ENCODE measurements at places on chromosomes 6 and 20. TPM values are rescaled to one million over a fixed set of nuclear protein-coding genes. Genes with fewer than 3 reads are reported as not detected.

The LPA gene
- not detected for total RNA-seq

The PEDS1 gene
- 121 TPM for total RNA-seq

The ZNF165 gene
- 0.23 TPM for total RNA-seq

The FAXC gene
- 0.82 TPM for total RNA-seq

The LCA5 gene
- total RNA-seq: 3.3 TPM

The POPDC3 gene
- total RNA-seq: 5.0 TPM

The TMEM170B gene
- 2.7 TPM for total RNA-seq

All from glomerular endothelial cell (primary cell).